ENCODE measurements at places on chromosomes 16 and 17.

DNA sequence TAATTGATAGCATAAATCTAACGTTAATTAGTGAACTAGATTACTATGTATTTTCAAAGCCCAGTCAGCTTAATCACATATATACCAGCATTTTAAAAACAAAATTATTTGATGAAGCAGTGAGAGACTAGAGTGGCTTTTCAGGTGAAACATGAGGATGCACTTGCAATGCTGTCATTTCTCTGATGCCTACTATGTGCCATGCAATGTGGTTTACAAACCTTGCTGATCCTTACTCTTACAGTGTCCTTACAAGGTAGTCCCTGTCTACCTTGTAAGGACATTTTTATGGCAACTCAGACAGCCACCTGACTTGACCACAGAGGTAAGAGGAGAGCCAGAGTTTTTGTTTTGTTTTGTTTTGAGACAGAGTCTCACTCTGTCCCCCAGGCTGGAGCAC, 42.7 kb downstream of the CYB5B start:
- DNase-seq: no peak

- no peak for DNase-seq
These were observed 10.3 kb upstream of the CORO1A start for GRCh38 chr16:30173054-30173453.

GRCh38 chr17:4003501-4004421, 39.5 kb upstream of the ATP2A3 start:
- DNase-seq: no peak

GRCh38 chr17:38857271-38857670, 3.8 kb upstream of the RPL23 start:
- DNase-seq: no peak

- no peak for DNase-seq
These were observed 1.7 kb upstream of the HSBP1 start for GRCh38 chr16:83806036-83806435.

DNA sequence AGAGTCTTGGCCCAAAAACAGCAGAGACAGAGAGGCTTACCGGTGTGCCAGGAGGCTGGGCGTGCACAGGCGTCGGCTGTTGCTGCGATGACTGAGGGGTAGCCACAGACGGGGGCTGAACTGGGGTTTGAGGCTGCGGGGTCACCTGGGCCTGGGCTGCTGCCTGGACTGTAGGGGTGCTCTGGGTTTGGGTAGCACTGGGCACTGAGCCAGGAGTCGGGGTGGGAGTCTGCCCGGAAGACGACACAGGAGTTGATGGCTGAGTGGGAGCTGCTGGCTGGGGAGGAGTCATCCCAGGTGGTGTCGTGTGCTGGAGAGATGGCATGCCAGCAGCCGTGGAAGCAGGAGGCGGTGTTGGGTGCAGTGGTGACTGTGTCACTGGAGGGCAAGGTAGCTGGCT, 53.2 kb upstream of the TRAP1 start:
- no peak for DNase-seq

DNA sequence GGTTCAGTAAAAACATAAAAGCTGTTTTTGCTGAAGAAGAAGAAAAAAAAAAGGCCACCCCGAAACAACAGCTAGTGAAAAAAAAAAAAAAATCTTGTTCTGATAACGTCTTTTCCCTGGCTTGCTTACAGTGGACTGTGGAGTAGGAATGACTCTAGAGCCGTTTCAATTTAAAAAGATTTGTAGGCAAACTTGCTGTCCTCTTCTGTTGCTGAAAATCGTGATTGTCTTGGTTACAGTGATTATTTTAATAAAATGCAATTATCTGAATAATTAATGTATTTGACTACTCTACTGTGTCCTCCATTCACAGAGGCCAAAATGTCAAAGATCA, 190.6 kb upstream of the TBX2 start:
- DNase-seq: no peak

All from hindlimb muscle (tissue), 1 donor.